ENCODE measurements at places on chromosomes 5 and 9. TPM values are rescaled to one million over a fixed set of nuclear protein-coding genes. Genes with fewer than 3 reads are reported as not detected.

GRCh38 chr5:72160959-72161358 is 53.7 kb downstream of the MAP1B start:
- DNase-seq: peak; percentile 51

DNA sequence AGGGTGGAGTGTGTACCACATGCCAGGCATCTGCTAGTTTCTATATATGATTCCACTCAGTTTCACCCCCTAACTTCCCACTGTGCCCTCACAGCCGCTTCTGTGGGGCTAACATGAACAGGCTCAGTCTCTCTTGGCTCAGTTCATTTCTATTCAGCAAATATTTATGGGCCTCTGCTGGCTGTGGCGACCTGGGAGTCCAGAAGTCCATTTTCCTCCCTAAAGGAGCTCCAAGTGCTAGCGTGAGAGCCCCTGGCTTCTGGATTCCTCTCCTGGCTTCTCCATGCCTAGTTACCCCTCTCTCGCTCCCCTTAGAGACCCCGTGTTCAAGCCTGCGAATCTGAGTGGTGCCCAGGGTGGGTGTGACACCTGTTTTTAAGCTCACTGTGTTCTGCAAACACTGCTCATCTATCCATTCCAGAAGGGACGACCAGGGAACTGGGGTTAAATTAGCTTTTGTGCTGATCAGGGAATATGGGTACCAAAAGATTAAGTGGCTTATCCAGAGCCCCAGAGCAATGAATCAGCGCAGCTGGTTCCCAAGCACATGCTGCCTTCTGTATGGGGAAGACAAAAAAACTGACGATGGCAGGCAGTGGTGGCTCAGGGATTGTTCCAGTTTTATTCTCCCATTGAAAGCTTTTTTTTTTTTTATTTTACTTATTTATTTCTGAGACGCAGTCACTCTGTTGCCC is 57.6 kb downstream of the HMCN2 start:
- DNase-seq: no peak

DNA sequence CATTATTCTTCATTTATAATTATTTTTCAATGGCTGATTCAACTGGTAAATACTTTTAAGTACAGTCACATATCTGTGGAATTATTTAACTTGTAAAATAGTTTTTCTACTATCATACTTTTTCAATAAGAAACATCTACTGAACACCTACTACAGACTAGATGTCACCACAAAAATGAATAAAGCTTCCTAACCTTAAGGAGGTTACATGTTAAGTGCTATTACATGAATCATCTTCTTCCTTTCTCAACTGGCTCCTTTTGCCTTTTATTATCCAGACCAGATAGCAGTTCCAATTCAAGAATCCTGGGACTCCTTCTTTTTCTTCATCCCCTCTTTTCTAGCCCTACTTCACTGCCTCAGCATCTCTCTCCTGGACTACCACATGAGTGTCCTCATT is 4.7 kb downstream of the PGGT1B start:
- DNase-seq: peak; percentile 20

DNA sequence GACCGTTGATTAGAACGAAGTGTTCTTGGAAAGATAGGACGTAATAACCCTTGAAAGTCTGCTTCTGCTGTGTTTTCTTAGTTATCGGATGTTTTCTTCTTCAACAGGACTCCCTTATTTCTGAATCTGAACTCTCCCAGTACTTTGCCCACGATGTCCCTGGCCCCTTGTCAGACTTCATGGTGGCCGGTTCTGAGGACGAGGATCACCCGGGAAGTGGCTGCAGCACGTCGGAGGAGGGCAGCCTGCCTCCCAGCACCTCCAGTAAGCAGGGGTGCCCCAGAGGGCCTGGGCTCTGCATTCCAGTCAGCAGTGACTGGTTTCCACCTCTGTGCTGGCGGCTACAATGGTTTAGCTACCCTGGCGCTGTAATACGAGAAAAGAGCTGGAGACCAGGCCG is 102.1 kb downstream of the GOLPH3 start:
- DNase-seq: no peak

DNA sequence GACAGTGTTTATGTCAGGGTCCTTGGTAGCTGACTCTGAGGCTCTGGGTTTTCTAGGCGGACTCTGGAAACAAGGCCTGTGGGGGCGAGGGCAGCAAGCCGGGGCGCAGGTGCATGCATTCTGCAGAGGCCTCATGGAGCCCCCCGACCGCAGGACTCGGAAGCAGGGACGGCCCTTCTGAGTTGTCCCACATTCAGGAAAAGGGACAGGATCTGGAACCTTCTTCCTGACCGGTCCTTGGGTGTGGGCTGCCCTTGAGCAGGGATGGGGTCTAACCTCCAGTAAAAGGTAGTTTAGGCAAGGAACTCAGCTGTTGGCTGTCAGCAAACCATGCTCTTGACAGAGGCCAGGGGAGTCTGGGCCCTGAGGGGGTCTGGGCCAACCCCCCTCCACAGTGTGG is 7.4 kb upstream of the COL5A1 start:
- DNase-seq: no peak

- DNase-seq: peak; percentile 7
Observed at GRCh38 chr9:90547896-90548295, 94.7 kb downstream of the DIRAS2 start.

DNA sequence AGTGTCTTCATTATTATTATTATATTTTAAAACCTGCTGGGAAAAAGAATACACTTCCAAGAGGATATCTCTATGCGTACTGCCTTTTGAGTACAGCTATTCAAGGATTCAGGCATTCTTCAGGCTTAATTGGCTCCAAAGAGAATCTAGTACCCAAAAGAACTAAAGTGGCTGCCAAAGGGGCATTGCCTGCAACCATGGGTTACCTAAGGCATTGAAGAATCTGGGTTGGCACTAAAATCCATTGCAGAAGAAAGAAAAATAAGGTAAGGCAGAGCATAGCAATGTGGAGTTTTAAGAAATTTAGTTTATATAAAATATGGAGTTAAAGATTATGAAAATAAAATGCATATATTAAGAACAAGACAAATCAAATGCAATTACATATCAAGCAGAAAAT is 223.5 kb downstream of the TMEM161B start:
- no peak for DNase-seq

- DNase-seq: peak; percentile 74
Observed at GRCh38 chr5:149257889-149258705, 13.6 kb upstream of the AFAP1L1 start.

DNA sequence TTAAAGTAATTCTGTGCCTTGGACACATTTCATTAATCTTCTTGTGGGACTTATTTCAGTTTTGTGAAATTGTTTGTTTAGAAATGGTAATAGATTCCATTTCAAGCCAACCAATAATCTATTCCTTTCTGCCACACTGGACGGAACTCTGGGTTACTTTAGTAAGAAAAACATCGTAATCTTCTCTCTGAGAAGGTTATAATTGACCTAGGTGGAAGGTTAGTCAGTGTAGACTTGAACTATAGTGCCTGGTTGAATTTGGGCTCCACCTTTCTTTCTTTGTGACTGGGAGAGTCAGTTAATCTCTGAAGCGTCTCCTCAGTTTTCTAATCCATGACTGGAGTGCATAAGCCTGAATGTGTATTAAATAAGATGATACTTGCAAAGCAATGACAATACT is 89.7 kb upstream of the PRLR start:
- no peak for DNase-seq

- DNase-seq: no peak
Observed at GRCh38 chr9:87533271-87533670, 35.6 kb downstream of the DAPK1 start.

SLC27A6 gene
- total RNA-seq: not detected

PNPLA7 gene
- total RNA-seq: 0.27 TPM
